ENCODE measurements at places on chromosomes 3 and 15. TPM values are rescaled to one million over a fixed set of nuclear protein-coding genes. Genes with fewer than 3 reads are reported as not detected.

GRCh38 chr15:92232876-92233275 is 160.8 kb upstream of the ST8SIA2 start:
- H3K27me3 ChIP-seq: peaks cover 31% of the 10 kb centered on the region
- no peak for DNase-seq
- no peaks in the 10 kb centered on the region for H3K36me3 ChIP-seq
- H3K4me1 ChIP-seq: no peaks in the 10 kb centered on the region
- no peak overlapping the region for H3K4me3 ChIP-seq
- H3K27ac ChIP-seq: no peak overlapping the region

DNA sequence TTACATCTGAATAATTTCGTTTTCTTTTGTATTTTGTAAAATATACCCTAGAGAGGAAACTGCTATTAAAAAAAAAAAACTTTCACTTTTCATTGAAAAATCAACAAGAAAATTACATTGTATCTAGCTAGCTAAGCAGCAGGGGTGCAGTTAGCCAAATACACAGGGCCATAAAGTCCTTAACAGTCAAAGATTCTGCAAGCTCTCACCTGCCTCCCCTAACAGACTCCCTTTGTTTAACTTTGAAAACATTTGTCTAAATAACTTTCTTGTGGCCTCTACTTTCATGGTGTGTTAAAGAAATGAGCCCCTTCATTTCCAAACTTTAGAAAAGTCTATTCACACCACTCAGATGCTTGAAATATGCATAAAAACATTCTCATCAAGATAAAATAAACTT is 23.3 kb downstream of the CBLB start:
- H3K4me3 ChIP-seq: no peak overlapping the region
- DNase-seq: no peak
- no peaks in the 10 kb centered on the region for H3K27me3 ChIP-seq
- peak overlapping the region; percentile 65 for H3K27ac ChIP-seq

MB21D2 gene
- 0.38 TPM for polyA plus RNA-seq

GRCh38 chr3:86766331-86766730 is 224.6 kb downstream of the VGLL3 start:
- H3K27ac ChIP-seq: no peak overlapping the region
- H3K4me1 ChIP-seq: no peaks in the 10 kb centered on the region
- DNase-seq: no peak
- no peaks in the 10 kb centered on the region for H3K36me3 ChIP-seq

PDZRN3 gene
- not detected for polyA plus RNA-seq

DNA sequence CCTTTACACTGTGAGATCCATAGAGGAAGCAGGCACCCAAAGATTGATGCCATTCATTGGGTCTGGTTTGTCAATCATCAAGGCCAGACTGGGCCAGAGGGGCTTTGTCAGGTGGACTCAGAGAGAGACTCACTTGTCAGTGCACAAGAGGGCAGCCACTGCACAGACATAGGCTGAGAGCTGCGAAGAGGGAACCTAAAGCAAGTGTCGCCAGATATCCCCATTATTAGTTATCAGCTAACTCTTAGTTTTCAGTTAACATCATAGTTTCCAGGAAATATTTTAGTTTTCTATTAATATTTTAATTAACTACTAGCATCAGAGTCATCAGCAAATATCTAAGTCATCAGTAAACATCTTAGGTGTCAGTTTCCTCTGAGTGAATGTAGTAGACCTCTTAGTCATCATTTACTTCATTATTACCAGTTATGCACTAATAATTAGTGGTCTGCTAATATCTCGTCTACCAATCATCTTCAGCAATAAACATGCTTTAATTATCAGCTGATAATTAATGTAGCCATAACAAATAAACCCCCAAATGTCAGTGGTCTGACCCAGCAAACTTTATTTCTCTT is 41.7 kb upstream of the LIMD1 start:
- H3K36me3 ChIP-seq: no peaks in the 10 kb centered on the region
- H3K4me3 ChIP-seq: no peak overlapping the region
- no peaks in the 10 kb centered on the region for H3K27me3 ChIP-seq
- no peaks in the 10 kb centered on the region for H3K4me1 ChIP-seq
- DNase-seq: no peak

GRCh38 chr3:1632128-1632527 is 466.5 kb upstream of the CNTN4 start:
- H3K27me3 ChIP-seq: no peaks in the 10 kb centered on the region
- H3K4me1 ChIP-seq: no peaks in the 10 kb centered on the region
- H3K27ac ChIP-seq: no peak overlapping the region
- DNase-seq: no peak

PP2D1 gene
- 0.33 TPM for polyA plus RNA-seq

CCDC13 gene
- polyA plus RNA-seq: not detected

ARL14 gene
- polyA plus RNA-seq: not detected

DNA sequence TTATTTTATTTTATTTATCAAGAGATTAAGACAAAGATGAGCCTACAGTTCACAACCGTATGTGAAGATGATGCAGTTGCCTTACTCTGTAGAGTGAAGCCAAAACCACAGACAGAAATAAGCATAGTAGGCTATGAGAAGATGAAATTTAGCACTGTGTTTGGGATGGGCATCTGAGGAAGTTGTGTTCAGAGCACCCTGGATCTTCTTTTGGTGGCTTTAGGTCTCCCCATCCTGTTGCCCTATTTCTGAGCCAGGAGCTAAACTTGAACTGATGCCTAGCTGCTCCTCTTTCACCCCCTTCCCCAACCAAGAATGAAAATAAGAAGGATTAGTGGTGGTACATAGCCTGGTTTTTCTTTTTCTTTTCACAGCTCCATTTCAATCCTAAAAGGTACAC is 328.1 kb upstream of the TBL1XR1 start:
- no peaks in the 10 kb centered on the region for H3K36me3 ChIP-seq
- H3K4me1 ChIP-seq: peaks cover 36% of the 10 kb centered on the region
- no peak overlapping the region for H3K4me3 ChIP-seq
- H3K27ac ChIP-seq: peak overlapping the region; percentile 15

DNA sequence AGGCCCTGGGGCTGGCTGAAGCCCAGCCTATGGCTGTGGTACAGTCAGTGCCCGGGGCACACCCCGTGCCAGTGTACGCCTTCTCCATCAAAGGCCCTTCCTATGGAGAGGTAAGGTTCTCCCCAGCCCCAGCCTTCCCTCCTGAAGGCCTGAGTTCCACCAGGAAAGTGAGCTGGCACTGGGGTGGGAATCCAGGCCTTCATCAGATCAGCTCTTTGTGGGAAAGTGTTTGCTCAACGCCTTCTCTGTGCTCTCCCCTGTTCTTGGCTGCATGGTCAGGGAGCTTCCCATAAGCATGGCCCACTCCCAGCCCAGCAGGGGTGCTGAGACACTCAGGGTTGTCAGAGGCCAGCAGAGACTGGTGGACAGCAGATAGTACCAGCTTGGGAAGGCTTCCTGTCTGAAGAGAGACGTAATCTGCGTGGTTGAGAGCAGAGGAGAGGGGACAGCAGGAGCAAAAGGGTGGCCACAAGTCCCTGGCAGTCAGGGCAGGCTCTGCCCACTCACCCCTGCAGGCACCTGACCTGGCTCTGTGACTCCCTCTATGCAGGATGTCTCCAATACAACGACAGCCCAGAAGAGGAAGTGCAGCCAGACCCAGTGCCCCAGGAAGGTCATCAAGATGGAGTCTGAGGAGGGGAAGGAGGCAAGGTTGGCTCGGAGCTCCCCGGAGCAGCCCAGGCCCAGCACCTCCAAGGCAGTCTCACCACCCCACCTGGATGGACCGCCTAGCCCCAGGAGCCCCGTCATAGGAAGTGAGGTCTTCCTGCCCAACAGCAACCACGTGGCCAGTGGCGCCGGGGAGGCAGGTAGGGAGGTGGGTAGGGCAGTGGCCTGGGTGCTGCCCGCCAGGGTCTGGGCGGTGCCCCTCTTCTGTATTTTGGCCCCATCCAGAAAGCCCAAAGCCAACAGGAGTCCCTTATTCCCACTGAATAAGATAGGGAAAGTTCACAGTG is 38.4 kb downstream of the PML start:
- no peak overlapping the region for H3K4me3 ChIP-seq
- DNase-seq: no peak
- peak overlapping the region; percentile 43 for H3K27ac ChIP-seq
